ENCODE measurements at places on chromosomes 2 and 18. TPM values are rescaled to one million over a fixed set of nuclear protein-coding genes. Genes with fewer than 3 reads are reported as not detected.

TMEM247 gene
- not detected for total RNA-seq

BOD1L2 gene
- not detected for total RNA-seq

UGT1A5 gene
- not detected for total RNA-seq

MYO7B gene
- total RNA-seq, result 0.17 TPM

SERPINB7 gene
- total RNA-seq, result not detected

ALPP gene
- total RNA-seq, result not detected

FBXO48 gene
- 0.75 TPM for total RNA-seq

GAL3ST2 gene
- 0.23 TPM for total RNA-seq

LONRF2 gene
- 3.7 TPM for total RNA-seq

NPAS2 gene
- total RNA-seq, result 0.33 TPM

FBXO36 gene
- total RNA-seq, result 0.56 TPM

MLPH gene
- 22.6 TPM for total RNA-seq

TNFAIP6 gene
- total RNA-seq, result 0.28 TPM

CFAP65 gene
- total RNA-seq, result not detected

GAREM2 gene
- 0.08 TPM for total RNA-seq
